ENCODE measurements at places on chromosomes 3 and 15. TPM values are rescaled to one million over a fixed set of nuclear protein-coding genes. Genes with fewer than 3 reads are reported as not detected.

EXD1 gene
- not detected for total RNA-seq

ZNF662 gene
- 1.3 TPM for total RNA-seq

CXCR6 gene
- 0.42 TPM for total RNA-seq

FYCO1 gene
- total RNA-seq: 8.2 TPM

DNA sequence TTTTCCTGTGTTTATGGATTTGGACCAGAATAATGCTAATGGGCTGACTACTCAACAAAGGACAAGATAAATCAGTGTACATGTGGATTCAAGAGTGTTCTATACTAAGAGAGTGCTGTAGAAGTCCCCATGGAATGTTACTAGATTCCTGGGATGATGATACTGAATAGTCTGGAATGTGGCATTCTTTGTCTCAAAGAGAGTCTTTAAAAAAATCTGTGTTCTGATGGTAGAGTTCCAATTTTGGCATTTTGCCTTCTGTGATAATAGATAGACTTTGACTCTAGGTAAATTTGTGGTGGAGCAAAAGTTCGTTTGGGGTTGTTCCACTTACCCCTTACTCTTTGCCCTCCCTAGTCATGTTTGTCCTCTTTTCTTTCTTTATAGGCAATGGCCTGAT is 43.7 kb downstream of the NMD3 start:
- no peak for DNase-seq

- no peak for DNase-seq
Measured at GRCh38 chr15:77162872-77163633, 92.1 kb upstream of the TSPAN3 start.

DNA sequence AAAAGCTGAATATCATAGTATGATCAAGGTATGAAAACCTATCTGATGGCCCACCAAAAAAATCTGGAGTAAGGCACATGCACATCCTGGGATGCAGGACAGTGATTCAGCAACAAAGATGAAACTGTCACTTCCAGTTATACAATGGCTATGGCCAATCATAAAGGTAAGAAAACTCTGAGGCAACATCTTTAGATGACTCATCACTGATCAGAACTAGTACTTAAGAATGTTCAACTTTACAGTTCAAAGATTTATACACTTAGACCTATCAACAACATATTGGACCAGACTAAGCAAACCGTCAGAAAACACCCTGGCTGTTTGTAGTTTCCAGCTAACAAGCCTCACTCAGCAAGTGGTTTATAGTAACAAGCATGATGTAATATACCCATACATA is 21.3 kb upstream of the PLCH1 start:
- DNase-seq: no peak

GRCh38 chr15:69576948-69577351 is 124.3 kb downstream of the RPLP1 start:
- peak; percentile 29 for DNase-seq
